Immature natural killer cell (primary cell): ENCODE measurements at places on chromosomes 5 and 9.

DNA sequence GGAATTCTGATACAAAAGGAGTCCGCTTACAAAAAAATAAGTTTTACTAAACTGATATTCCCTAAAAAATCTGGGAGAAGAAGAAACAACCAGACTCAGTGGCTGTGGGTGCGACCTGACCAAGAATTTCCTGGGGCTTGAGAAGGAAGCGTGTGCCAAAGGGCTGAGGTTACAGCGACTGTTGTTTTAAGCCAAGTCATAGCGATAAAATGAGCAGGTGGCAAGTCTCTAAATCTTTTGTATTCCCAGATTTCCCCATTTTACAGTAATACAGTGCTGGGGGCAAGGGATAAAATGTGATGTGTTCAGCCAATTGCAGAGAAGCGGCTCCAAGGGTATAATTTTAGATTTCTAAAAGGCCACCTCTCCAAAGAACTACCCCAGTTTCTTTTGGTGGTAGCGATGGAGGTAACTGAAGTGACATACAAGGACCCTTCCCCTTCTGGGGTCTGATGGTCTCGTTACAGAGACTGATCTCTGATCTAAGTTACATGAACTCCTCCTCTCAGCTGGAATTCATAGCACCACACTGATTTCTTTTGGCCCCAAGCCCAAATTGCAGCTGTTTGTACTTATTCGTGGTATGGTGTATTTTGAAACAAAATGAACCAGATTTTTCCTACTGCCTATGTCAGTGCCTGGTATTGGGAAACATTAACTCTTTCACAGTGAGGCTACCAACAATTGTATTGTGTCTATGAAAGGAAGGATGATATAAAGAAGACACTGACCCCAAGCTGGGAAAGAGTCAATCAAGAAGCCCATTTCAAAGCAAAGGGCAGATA lies 41.6 kb downstream of the LPAR1 start:
- DNase-seq, result no peak

DNA sequence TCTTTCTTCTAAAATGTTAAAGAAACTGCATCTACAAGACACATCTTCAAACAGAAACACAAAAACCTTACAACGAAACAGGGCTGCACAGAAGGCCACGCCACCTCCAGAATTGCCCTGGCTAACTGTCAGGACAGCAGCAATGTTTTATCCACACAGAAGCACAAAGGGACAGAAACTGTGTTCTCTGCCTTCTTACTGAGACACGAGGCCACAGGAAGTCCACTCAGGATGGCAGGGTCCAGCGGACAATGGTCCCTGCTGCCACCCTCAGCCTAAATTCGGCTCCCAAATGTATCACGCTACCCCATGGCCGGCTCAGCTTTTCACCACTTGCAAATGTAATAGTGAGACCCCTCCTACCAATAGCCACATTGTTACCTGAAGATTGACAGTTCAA lies 159.8 kb upstream of the PHYKPL start:
- no peak for DNase-seq

DNA sequence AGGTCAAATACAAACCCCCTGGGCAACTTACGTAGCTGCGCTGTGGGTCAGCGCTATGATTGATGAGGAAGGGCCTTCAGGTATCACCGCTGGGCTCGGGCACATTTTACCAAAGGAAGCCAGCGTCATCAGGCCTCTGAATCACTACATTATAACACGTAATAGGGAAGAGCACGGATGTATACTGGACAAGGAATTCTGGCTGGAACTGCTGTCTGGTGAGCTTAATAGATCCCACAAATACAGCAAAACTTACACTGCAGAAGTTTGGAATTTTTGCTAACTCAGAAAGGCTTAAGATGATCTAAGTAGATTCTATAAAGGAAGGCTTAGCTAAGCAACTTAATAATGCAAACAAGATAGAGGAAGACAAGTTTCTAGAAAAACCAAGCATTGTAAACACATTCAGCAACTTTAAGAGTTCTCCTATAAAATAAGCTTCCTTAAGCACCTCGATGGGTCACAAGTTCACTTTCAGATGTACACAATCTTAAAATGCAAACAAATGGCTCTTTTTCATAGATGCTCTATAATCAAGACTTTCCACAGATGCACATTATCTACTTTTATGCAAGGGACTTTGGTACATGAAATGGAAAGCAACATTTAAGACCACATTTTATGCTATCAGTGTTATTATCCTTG lies 360.1 kb upstream of the PANK3 start:
- no peak for DNase-seq

GRCh38 chr5:12683249-12683648 lies 779.0 kb upstream of the CTNND2 start:
- DNase-seq, result no peak

DNA sequence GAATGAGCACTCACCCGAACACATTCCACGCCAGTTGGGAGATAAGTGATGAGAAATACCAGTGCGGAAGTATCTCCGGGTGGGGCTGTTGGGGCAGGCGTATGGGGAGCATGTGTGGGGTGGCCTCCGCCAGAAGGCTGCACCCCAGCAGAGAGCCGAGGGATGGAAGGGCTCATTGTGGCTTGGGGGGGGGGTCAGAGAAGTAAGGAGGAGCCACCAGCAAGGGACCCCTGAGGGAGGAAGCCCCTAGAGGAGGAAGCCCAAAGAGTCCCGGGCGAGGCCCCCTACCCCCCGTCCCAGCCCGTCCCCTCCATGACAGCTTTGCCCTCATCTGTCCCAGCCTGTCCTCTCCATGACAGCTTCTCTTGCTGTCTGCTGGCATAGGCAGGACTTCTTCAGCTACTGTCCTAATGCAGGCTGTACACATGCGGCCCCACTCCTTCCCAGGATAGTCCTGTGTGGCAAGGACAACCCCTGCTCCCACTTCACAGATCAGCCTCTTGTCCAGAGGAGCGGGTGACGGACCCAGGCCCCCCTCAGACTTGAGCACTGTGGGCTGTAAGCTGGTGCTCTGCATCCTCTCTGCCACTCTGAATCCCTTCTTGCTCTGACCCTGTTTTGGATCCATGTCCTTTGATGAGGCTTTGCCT lies 239.6 kb downstream of the CACNA1B start:
- DNase-seq, result no peak

DNA sequence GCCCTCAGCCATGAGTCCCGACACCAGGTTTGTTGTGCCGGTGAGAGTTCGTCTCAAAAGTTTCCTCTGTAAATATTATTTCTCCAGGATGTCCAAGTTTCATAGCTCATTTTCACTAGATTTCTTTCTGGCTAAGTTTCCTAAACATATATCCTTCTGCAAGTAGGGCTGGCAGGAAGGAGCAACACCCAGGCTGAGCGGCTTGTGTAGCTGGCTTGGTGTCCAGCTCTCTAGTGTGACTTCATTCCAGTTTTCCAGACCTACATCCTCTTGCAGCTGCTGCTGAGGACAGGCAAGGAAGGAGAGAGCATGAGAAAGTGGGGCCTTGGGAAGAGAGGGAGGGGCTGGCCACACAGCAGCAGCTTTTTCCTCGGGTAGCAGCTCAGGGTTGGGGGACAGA lies 80.3 kb downstream of the FGF1 start:
- no peak for DNase-seq

- no peak for DNase-seq
These were observed 154.3 kb downstream of the SPOCK1 start for GRCh38 chr5:137344723-137345322.

DNA sequence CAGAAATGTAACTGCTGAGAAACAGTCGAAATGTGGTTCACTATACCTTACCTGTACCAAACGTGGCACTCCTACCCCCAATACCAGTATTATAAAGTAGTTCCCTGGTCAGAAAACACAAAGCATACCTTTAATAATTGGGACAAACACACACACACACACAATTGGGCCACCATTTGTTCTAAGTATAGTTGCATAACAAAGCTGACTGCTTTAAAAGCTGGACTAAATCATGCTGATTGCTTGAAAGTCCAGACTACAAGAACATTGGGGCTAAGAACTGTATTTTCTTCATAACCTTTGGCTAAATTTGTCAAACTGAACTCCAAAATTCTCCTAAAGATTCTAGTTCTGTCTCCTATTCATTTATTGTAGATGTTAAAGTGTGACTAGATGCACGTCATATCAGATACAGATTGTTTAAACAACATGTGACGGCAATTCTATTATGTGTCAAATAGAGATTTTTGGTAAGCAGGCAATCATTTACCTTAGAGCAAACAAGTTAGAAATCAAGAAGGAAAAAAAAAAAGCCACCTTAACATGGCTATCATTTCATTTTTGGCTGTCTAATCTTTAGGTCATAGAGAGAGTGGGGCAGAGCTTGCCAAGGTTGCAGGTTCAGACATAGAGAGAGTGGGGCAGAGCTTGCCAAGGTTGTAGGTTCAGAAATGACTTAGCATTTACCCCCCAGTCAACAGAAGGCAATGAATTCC lies 265.1 kb downstream of the ARL15 start:
- DNase-seq, result no peak

- no peak for DNase-seq
These were observed 70.2 kb downstream of the PRUNE2 start for GRCh38 chr9:76835571-76836283.

DNA sequence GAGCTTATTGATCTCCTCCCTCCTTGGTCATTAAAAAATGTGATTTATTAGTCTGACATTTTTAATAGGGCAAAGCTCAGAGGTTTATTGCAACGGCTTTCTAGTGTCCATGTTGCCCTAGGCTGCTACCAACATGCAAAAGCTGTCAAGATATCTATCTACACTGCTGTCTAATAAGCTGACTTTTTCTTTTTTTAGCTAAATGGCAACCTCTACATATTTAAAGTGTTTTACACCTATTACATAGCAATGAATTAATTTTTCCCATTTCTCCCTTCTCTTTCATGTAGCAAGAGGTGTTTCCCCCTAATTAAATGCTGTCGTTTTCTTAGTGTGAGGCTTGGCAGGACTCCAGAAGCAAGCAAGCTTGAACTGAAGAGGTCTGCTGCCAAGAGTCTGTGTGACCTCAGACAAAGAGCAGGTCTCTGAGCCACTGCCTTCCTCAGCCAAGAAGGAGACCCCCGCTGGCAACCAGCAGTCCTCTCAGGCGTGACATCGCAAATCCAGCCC lies 79.4 kb downstream of the GAS1 start:
- DNase-seq, result no peak

- DNase-seq, result no peak
These were observed 26.7 kb upstream of the SVEP1 start for GRCh38 chr9:110606179-110606790.

GRCh38 chr5:108472237-108472636 lies 90.3 kb upstream of the FBXL17 start:
- DNase-seq, result no peak

DNA sequence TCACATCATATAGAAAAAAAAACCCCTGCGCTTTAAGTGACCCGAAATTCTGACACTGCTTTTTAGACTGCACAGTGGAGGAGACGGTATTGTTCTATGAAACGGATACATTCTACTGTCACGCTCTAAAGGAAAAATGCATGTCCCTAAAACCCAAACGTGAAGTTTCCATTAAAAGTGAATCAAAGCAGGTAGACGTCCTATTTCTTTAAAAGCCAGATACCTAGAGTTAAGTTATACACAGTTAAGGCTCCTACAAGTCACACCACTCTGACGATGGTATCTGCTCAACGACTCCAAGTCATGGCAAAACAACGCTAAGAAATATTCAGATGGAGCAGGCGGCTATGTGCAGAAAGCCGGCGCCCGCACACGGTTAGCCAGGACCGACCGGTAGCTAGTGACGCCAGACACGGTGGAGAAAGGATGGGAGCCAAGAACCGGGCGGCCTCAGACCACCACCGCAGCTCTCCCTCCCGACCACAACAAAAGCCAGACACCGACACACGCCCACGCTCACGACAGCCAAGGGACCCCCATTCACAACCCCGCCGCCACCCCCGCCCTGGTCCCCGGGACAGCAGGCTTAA lies 734 bp downstream of the SKP1 start:
- DNase-seq, result no peak

DNA sequence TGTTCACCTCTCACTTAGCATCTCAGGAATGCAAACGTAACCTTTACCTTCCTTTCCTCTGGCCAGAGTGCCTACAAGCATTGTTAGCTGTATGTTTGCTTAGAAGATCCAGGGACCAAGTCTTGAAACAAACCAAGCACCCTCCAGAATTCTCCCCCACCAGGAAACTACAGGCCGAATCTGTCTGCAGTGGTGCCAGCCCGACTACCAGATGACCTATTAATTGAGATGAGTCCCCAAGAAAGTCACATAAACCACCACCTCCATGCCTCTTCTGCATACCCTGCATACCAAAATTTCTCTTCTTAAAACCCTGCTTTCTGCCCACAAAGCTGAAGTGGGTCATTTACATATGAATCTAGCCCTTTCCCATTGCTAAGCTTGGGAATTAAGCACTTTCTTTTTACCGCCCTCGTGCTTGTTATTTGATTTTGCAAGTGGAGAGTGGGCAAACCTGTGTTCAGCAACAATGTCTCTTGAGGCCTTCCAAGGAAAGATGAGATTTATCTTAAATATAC lies 1239.1 kb downstream of the CDH12 start:
- DNase-seq, result no peak

DNA sequence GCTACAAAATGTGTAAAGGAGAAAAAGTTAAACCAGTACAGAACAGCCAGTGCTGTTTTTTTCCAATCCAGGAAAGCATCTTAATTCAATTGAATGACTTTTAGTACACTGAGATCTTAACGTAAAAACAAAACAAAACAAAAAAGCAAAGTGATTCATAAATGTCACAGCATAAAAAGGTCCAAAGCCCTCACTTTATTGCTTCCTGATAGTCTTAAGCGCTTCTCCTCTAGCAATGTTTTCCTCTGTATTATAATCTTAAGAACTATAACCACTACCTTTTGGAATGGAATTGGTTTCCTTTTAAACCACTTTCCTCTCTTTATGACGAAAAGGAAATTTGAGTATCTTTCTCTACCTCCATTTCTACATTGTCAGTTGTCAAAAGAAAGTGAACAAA lies 91.4 kb downstream of the SEMA5A start:
- DNase-seq, result no peak

GRCh38 chr5:96381526-96381925 lies 51.5 kb downstream of the PCSK1 start:
- DNase-seq, result no peak

- DNase-seq, result no peak
These were observed 44.5 kb downstream of the MEF2C start for GRCh38 chr5:88838500-88838899.

GRCh38 chr5:351084-351920 lies 29.8 kb downstream of the AHRR start:
- DNase-seq, result no peak

DNA sequence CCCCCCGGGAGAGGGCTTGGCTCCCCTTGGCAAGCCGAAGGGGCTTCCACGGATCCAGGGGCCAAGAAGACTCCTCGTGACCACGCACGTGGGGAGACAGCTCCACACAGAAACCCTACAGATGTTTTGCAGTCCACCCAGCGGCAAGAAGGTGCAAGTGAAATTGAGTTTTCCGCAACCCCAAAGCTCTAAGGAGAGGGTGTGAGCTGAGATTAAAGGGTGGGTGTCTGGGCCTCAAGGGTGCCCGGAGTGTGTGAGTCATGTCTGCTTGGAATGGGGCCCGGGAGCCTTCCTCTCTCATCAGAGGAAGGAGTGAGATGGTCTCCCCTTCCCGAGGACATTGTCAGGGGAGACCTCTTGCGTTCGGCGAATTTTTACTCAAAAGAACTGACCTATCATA lies 79.1 kb downstream of the OLFM1 start:
- no peak for DNase-seq
